Kidney (tissue), 22 donors: ENCODE measurements at places on chromosomes 12 and 14. TPM values are rescaled to one million over a fixed set of nuclear protein-coding genes. Genes with fewer than 3 reads are reported as not detected.

DNA sequence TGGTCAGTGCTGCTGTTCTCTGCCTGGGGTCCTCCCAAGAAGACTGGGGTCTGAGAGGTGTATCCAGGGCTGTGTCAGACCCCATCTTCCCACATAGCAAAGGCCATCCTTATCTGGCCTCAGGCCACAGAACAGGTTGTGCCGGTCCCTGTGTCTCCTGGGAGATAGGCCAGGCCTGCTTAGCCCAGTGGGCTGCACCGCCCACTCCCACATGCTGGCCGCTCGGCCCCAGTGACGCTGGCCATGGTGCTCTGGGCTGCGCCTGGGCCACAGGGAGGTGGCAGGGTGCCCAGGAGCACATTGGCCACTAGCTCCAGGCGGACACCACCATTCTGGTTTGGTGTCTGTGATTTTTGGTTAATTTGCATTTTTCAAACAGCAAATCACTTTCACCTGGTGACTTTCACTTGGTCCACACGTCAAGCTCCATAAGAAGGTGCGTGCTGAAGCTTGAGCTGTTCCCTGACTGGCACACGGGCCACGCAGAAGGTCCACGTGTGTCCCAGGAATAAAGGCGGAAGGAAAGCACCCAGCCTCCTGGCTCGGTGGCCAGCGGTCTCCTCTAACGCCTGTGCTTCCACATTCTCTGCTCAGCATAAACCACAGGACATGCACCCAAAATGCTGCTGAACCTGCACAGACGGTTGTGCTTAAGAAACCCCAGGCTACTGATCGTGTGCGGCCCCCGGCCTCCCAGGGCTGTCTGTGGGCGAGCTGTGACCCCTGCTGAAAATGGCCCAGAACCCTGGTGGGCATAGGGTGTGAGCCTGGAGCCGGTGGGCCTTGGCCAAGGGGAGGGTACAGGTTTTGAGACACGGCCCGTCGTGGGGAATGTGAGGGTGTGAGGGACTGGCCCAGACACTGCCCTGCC is 4.6 kb downstream of the FBRSL1 start:
- DNase-seq, result no peak
- peak overlapping the region; percentile 57 for H3K27ac ChIP-seq
- no peaks in the 10 kb centered on the region for H3K36me3 ChIP-seq
- peaks cover 68% of the 10 kb centered on the region for H3K4me1 ChIP-seq

- H3K4me1 ChIP-seq, result no peaks in the 10 kb centered on the region
- peaks cover 10% of the 10 kb centered on the region for H3K36me3 ChIP-seq
- H3K27ac ChIP-seq, result no peak overlapping the region
Measured at GRCh38 chr12:8045952-8046944, 13.7 kb downstream of the FOXJ2 start.

PPP1R1A gene
- total RNA-seq, result 128 TPM

DNA sequence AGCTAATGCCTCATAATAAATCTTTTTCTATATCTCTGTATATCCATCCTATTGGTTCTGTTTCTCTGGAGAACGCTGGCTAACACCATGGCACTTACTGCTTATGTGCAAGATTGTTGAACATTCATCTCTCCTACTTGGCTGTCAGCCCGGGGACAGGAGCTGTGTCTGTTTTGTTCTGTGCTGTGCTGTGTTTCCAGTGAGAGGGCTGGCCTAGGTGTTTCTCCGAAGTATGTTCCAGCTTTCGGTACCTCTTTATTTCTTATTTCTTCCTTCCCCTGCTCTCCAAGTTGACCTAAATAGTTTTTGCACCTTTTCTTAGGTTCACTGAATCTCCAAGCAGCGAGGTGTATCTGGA is 18.8 kb upstream of the NR4A1 start:
- peak; percentile 73 for DNase-seq
- H3K4me3 ChIP-seq, result peak overlapping the region; percentile 63
- H3K27me3 ChIP-seq, result no peaks in the 10 kb centered on the region
- no peaks in the 10 kb centered on the region for H3K4me1 ChIP-seq
- H3K36me3 ChIP-seq, result no peaks in the 10 kb centered on the region

DAO gene
- total RNA-seq, result 0.41 TPM

DNA sequence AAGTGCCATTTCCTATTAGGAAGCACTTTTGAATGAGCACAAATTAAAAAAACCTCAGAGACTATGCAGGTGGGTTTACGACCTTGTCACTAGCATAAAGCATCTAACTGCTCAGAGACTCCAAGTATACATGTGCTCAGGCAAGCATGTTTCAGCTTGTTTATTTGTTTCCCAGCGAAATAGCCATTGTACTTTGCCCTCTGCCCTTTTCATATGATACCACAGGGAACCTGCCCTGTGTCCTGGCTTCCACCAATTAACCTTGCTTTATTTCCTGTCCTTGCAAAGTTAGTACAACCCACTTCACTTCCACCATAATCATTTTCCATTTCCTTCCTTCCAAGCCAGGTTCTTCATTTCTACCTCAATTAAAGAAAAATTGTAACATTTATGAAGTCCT is 194.9 kb downstream of the DUSP6 start:
- H3K27ac ChIP-seq, result no peak overlapping the region
- H3K4me3 ChIP-seq, result no peak overlapping the region
- H3K36me3 ChIP-seq, result no peaks in the 10 kb centered on the region
- H3K4me1 ChIP-seq, result no peaks in the 10 kb centered on the region
- H3K27me3 ChIP-seq, result no peaks in the 10 kb centered on the region
- DNase-seq, result no peak

- H3K4me1 ChIP-seq, result no peaks in the 10 kb centered on the region
- no peak overlapping the region for H3K27ac ChIP-seq
- no peaks in the 10 kb centered on the region for H3K27me3 ChIP-seq
- no peaks in the 10 kb centered on the region for H3K36me3 ChIP-seq
- no peak overlapping the region for H3K4me3 ChIP-seq
Measured at GRCh38 chr12:111976291-111976690, 36.7 kb downstream of the TMEM116 start.
